ENCODE measurements at places on chromosomes 6 and 20. TPM values are rescaled to one million over a fixed set of nuclear protein-coding genes. Genes with fewer than 3 reads are reported as not detected.

NRSN1 gene
- not detected for total RNA-seq

RNF144B gene
- 1.7 TPM for total RNA-seq

DEFB112 gene
- total RNA-seq = not detected

DNA sequence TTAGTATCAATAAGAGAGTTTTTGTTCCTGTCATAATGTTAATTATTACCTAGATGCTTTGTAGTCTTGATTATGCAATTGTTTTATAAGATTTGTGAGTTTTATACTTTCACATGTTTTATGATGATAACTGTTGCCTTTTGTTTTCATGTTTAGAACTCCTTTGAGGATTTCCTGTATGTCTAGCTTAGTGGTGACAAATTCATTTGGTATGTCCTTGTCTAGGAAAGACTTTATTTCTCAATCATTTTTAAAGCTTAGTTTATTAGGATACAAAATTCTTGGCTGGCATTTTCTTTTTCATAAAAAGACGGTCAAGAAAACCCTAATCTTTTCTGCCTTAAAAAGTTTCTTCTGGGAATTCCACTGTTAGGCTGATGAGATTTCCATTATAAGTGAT is 849.9 kb upstream of the EYS start:
- no peak overlapping the region for H3K27ac ChIP-seq
- DNase-seq = no peak
- H3K4me3 ChIP-seq = no peak overlapping the region
- H3K27me3 ChIP-seq = no peaks in the 10 kb centered on the region

DNA sequence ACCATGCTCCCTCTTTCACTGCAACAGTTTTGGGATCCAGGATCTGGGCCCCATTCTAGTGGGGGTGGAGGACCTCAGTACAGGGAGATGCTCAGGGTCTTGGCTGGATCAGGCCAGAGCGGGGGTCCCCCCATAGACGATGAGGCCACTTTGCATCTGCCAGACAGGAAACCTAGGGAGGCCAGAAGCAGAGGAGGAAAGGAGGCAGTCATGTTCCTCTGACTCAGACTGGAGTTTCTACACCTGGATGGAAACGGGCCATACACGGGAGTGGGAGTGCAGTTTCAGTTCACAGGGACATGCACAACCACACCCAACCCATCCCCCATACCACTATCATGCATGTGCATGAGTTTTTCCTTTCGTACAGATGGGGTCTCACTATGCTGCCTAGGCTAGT is 3.6 kb upstream of the EMILIN3 start:
- H3K4me1 ChIP-seq = peaks cover 2% of the 10 kb centered on the region
- H3K36me3 ChIP-seq = no peaks in the 10 kb centered on the region
- H3K27ac ChIP-seq = no peak overlapping the region
- DNase-seq = no peak
- H3K27me3 ChIP-seq = peaks cover 32% of the 10 kb centered on the region

GRCh38 chr6:63802606-63803206 is 167.1 kb downstream of the PHF3 start:
- H3K27ac ChIP-seq = no peak overlapping the region
- no peaks in the 10 kb centered on the region for H3K36me3 ChIP-seq
- peaks cover 6% of the 10 kb centered on the region for H3K4me1 ChIP-seq

DNA sequence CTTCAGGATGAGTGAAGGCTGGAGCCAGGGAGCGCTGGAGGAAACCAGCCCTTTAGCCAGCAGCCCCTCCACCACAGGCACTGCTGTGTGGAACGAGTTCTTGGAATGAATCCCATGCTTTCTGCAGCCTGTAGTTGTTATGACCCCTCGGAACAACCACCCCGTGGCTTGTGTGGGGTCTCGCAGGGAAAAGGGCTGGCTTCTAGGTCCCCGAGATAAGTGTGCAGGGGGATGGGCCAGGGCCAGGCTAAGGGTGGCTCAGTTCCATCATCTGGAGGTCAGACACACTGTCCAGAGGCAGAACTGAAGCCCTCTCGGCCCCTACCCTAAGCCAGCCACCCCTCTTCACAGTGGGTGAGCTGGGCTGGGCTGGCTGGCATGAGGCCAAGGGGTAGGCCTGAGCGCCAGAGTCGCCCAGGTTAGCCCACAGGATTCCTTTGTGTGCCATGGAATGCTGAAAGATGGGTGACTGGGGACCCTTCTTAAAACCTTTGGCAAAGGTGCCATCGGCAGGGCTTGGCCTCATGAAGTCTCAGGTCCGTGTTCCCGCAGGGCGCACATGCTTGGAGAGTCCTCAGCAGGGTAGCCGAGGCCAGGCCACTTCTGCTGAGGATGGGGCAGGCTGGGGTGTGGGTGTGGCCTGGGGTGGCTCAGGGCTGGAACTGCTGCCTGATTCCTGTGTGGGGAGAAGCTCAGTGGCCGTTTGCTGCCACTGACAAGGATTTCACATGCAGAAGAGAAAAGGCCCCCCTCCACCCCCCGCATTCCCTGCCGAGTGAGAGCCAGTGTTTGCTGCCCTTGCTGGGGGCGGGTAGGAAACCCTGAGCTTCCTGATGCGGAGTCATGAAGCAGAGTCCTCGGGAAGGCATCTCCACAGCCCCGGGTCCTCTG is 24.6 kb downstream of the SPATA2 start:
- no peak for DNase-seq
- peak overlapping the region; percentile 25 for H3K27ac ChIP-seq
- peaks cover 11% of the 10 kb centered on the region for H3K36me3 ChIP-seq
- no peaks in the 10 kb centered on the region for H3K27me3 ChIP-seq

Measured in activated CD4-positive, alpha-beta T cell treated with anti-CD3 and anti-CD28 coated beads, Interleukin-2, amount 10 ng/mL, durations not matched to agents 7 days and 5 days (primary cell).